WERI-Rb-1 (cell line): ENCODE measurements at places on chromosomes 3 and 15.

GRCh38 chr3:182668974-182669373, 124.3 kb upstream of the ATP11B start:
- no peak for DNase-seq

- DNase-seq = no peak
Measured at GRCh38 chr15:68214838-68215254, 9.7 kb upstream of the CALML4 start.

- DNase-seq = no peak
Measured at GRCh38 chr3:112463250-112463649, 36.0 kb downstream of the BTLA start.

GRCh38 chr3:60935709-60936108, 315.5 kb downstream of the FHIT start:
- no peak for DNase-seq

- no peak for DNase-seq
Measured at GRCh38 chr3:151775314-151776258, 38.3 kb upstream of the AADAC start.

DNA sequence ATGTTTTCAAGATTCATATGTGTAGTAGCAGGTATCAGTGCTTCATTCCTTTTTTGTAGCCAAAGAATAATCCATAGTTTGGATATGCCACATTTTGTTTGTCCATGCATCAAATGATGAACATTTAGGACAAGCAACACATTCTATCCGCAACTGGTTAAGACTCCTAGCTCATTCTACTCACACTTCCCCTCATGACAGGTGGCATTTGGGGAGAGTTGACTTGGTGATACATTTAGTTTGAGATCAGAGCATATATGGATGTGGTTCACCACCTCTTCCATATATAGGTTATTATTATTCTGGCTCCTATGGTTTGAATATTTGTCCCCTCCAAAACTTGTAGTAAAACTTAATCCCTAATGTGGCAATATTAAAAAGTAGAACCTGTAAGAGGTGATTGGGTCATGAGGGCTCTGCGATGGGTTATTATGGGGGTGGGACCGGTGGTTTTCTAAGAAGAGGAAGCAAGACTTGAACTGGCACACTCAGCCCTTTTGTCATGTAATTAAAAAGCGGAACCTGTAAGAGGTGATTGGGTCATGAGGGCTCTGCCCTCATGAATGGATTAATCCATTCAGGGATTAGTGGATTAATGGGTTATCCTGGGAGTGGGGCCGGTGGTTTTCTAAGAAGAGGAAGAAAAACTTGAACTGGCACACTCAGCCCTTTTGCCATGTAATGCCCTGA, 75.3 kb upstream of the HRH1 start:
- no peak for DNase-seq

GRCh38 chr3:160885791-160886286, 129.8 kb downstream of the PPM1L start:
- DNase-seq = peak; percentile 92

GRCh38 chr3:186529201-186529999, 14.8 kb downstream of the CRYGS start:
- DNase-seq = peak; percentile 36

DNA sequence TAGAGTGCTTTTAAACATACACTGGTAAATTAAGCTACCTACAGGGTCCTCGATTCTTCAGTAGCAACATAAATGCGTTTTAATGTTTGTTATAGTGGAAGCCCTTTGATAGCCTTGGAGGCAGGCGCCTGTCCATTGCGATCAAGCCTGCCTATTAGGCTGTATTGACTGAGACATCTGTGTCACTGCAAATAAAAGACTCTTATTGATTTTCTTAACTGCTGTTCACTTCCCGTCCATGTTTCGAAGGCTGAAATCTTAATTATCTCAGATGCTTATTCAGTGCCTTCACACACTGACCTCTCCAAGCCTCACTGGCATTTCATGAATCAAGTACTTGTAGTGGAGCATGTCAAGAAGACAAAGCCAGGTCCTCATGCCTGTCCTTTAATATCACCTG, 51.1 kb downstream of the MAP2K5 start:
- DNase-seq = no peak

GRCh38 chr3:179719048-179719734, 66.4 kb downstream of the USP13 start:
- no peak for DNase-seq

DNA sequence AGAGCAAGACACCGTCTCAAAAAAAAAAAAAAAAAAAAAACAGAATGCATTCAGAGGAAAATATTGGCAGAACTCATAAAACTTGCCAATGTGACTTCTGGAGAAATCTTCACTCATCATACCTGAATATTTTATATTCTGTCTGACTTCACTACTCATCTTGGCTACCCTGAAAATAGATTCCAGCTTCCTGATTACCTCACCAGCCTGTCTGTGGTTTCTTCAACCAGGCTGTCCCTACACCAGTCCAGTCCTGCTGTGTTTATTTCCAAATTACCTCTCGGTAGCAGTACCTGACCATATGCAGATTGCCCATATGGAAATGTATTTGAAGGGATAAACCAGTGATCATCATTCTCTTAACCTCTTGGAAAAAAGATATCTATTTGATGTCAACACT, 9.3 kb upstream of the P3H2 start:
- DNase-seq = no peak

- DNase-seq = no peak
Measured at GRCh38 chr15:90915216-90915807, 12.2 kb downstream of the MAN2A2 start.

DNA sequence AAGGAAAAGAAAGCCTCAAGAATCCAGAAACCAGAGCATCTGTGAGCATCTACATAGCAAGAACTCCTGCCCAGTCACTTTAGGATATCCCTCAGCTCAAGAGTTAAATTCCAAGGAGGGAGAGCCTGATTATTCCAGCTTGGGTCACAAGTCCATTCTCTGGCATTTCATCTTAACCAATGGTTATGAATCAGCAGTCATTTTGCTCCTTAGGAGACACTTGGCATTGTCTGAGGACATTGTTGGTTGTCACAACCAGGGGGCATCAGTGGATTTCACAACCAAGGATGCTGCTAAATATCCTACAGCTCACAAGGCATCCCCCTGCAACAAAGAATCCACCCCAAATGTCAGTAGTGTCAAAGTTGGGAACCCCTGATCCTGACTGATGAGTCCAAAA, 51.0 kb upstream of the LMCD1 start:
- DNase-seq = no peak

DNA sequence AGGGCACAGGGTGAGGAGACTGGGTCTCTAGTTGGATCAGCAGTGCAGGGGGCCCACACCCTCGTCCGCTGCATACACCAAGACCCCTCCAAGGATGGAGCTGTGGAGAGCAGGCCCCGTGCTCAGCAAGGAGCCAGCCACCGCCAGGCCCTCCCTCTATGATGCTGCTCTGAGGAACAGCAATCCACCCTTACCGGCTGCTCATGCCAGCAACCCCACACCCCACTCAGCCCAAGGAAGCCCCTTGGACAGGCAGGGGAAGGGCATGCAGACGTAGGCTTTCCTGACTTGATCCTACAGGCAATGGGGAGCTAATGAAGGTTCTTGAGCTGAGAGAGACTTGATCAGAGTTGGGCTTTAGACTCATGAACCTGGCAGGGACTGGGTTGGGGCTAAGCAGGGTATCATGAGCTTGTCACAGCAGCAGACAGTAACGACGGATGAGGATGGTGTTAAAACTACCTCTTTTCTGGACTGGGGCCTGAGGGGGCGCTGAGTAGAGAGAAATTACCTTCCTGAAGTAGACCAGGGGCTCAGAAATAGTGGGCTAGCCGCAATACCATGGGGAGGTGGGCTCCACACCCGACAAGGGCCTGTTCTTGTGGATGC, 50.5 kb upstream of the FGD5 start:
- DNase-seq = no peak
